ENCODE measurements at places on chromosomes 1 and 21. TPM values are rescaled to one million over a fixed set of nuclear protein-coding genes. Genes with fewer than 3 reads are reported as not detected.
A peak's percentile ranks its signal among the peaks of the same experiment; 100 is the strongest.

Gene DCST2
- 0.31 TPM for total RNA-seq

Gene FAM229A
- total RNA-seq = 2.2 TPM

Gene NCMAP
- total RNA-seq = 6.5 TPM

Gene KIF26B
- total RNA-seq = 6.7 TPM

GRCh38 chr21:33449616-33450015 is 30.2 kb downstream of the TMEM50B start:
- DNase-seq = peak; percentile 12
- H3K4me1 ChIP-seq = peaks cover 4% of the 10 kb centered on the region
- no peak overlapping the region for H3K4me3 ChIP-seq
- no peaks in the 10 kb centered on the region for H3K27me3 ChIP-seq
- H3K27ac ChIP-seq = no peak overlapping the region
- H3K36me3 ChIP-seq = peaks cover 6% of the 10 kb centered on the region

DNA sequence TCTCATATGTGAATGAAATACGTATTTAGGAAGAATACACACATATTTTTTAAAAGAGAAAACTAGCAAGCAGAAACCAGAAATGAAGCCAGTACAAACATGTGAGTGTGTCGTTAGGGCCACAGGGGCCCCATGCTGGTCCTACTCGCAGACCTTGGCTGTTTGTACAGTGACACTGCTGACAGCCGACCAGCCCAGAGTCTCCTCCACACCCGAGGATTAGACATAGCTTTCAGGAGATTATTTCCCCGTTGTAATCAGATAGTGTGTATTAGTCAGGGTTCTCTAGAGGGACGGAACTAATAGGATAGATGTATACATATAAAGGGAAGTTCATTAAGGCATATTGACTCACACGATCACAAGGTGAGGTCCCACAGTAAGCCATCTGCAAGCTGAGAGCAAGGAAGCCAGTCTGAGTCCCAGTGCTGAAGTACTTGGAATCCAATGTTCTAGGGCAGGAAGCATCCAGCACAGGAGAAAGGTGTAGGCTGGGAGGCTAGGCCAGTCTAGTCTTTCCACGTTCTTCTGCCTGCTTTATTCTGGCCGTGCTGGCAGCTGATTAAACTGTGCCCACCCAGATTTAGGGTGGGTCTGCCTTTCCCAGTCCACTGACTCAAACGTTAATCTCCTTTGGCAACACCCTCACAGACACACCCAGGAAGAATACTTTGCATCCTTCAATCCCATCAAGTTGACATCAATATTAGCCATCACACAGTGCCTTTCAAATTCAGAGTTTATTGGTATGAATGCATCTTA is 51.2 kb downstream of the DIP2A start:
- no peak overlapping the region for H3K27ac ChIP-seq
- H3K36me3 ChIP-seq = peaks cover 10% of the 10 kb centered on the region
- no peak overlapping the region for H3K4me3 ChIP-seq

GRCh38 chr1:68112835-68113243 is 62.4 kb upstream of the DIRAS3 start:
- no peak overlapping the region for H3K27ac ChIP-seq
- H3K4me1 ChIP-seq = peaks cover 4% of the 10 kb centered on the region
- H3K27me3 ChIP-seq = no peaks in the 10 kb centered on the region
- no peak overlapping the region for H3K4me3 ChIP-seq
- DNase-seq = peak; percentile 79

- no peak for DNase-seq
- no peaks in the 10 kb centered on the region for H3K27me3 ChIP-seq
- no peaks in the 10 kb centered on the region for H3K4me1 ChIP-seq
Measured at GRCh38 chr1:86687595-86687994, 16.8 kb upstream of the SH3GLB1 start.

DNA sequence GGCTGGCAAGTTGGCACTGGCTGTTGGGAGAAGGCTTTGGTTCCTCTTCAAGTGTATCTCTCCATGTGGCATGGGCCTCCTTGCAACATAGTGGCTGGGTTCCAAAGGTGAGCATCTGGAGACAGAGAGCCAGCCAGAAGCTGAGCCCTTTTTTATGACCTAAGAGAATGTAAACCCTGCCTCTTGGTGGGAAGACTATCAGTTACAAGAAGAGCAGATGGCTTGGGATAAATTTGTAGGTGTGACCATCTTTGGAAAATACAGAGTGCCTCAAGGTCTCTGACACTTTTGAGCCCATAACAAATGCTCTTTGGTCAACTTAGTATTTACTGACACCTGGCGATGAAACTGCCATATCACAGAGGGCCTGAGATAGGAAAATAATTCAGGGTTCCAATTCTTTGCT is 31.4 kb upstream of the PRELP start:
- no peaks in the 10 kb centered on the region for H3K36me3 ChIP-seq
- H3K4me1 ChIP-seq = no peaks in the 10 kb centered on the region

DNA sequence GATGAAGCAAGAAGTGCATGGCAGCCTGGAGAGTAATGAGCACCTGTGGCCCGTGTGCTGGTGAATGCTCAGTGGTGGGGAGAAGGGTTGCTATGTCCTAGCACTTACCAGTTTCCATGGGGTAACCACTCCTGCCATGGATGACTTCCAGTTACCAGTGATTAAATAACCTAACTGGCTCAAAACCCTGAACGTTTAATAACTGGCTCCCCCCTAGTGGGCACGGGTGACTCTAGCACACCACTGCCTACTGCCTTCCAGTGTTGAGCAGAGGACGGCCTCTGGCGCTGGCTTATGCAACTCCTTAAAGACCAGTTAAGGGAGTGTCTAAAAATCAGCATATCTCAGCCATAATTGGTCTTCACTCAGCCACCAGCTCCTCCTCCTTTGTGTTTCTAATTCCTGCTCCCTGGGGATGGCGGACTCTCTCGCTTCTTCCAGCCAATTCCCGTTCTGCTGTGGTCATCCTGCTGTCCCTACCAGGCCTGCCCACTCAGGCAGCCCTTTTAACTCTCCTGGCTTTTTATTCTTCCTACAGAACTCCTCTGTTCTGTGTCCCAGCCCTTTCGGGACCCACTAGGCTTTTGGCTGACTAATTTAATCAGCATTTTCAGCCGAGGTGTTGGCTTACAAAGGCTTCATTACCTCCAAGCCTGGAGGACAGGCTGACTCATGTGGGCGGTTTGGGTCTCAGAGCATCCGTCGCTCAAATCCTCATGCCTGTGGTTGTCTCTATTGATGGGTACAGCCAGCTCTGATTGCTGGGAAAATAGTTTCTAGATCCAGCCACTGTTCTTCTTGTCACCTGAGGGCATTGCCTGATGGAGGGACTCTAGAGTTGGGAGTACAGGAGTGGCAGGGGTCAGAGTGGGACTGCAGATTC is 332.4 kb downstream of the CAMTA1 start:
- H3K4me3 ChIP-seq = no peak overlapping the region
- H3K27ac ChIP-seq = no peak overlapping the region
- peak; percentile 70 for DNase-seq
- no peaks in the 10 kb centered on the region for H3K27me3 ChIP-seq

GRCh38 chr1:226643611-226644540 is 95.2 kb downstream of the ITPKB start:
- no peaks in the 10 kb centered on the region for H3K27me3 ChIP-seq
- H3K4me1 ChIP-seq = peaks cover 2% of the 10 kb centered on the region
- DNase-seq = no peak
- H3K36me3 ChIP-seq = peaks cover 72% of the 10 kb centered on the region
- H3K4me3 ChIP-seq = no peak overlapping the region
- peak overlapping the region; percentile 52 for H3K27ac ChIP-seq

GRCh38 chr1:151158326-151158725 is 1.9 kb downstream of the TNFAIP8L2 start:
- H3K27ac ChIP-seq = peak overlapping the region; percentile 17
- H3K4me3 ChIP-seq = no peak overlapping the region
- DNase-seq = no peak
- H3K27me3 ChIP-seq = no peaks in the 10 kb centered on the region

DNA sequence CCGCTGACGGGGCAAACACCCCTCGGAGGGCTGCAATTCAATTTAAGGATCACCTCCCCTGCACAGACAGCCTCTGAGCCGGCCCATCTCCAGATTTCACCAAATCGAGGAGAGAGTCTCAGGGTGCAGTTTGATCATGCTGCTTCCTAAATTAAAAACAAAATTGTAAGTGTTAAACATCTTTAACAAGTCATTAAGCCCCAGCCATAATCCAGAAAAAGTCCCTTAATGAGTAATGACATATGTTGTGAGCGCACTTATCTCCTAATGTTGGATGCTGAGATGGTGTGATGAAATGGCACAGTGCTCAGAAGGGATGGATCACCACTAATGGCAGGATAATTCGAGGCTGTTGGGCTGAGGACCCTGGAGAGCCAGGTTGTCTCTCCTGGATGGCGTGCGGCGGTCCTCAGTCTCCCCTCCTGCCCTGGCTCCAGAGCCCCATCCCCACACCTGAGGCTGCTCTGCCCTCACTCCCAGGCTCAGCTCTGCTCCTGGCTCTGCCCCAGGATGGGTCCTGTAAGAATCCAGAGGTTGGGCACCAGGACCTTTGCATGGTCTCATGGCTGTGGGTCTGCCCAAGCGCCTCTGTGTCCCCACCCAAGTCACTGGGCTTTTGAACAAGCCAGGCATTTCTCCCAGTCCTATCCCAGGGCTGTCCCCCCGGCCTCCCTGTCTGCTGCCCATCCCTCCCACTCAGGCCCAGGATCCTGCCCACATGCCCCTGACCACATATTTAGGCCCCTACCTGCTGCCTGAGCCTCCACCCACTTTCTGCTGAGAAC is 224.4 kb upstream of the POU3F1 start:
- H3K27ac ChIP-seq = no peak overlapping the region
- H3K4me3 ChIP-seq = no peak overlapping the region
- H3K4me1 ChIP-seq = peaks cover 55% of the 10 kb centered on the region
- DNase-seq = peak; percentile 72

DNA sequence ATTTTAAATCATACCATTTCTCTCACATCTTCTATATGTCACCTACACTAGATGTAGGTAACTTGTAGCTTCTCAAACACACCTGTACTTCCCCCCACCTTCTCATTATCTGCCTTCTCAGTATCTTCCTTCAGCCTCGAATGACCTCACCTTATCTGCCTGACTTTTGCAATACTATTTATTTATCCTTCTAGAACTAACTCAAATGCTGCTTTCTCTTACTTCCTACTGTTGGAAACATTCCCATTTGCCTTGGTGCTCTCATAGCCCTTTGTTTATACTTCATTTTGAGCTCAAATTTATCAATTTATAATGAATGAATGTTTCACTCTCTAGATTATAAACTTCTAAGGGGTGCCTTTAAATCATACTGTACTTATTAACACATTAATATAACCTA is 50.4 kb upstream of the KIAA1614 start:
- H3K36me3 ChIP-seq = no peaks in the 10 kb centered on the region
- H3K27me3 ChIP-seq = no peaks in the 10 kb centered on the region
- no peaks in the 10 kb centered on the region for H3K4me1 ChIP-seq
- DNase-seq = no peak
